ENCODE measurements at places on chromosomes 5 and 9. TPM values are rescaled to one million over a fixed set of nuclear protein-coding genes. Genes with fewer than 3 reads are reported as not detected.
A peak's percentile ranks its signal among the peaks of the same experiment; 100 is the strongest.

CDC25C gene
- total RNA-seq, result 13.3 TPM

DNA sequence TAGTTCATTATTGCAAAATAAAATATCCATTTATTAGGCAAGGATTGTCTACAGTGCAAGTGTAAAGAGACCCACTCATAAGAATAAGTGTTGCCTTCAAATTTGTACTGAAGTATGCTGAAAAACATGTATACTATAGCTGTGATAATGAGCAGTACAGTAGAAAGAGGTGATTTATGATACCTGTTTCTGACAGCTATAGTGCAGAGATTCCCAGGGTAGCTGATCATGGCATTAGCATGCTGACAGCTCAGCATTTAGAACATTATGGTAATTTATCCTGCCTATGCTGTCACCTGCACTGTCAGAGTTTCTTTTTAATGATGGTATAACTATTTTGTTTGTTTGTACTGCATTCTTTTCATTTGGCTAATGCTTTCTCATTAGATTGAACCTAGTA is 177.6 kb upstream of the TLX3 start:
- DNase-seq, result no peak

CAMK4 gene
- total RNA-seq, result 8.2 TPM

NUTM2F gene
- total RNA-seq, result not detected

SNCAIP gene
- 35.9 TPM for total RNA-seq

- no peak for DNase-seq
Observed at GRCh38 chr5:17847286-17847685, 213.0 kb downstream of the TAF11L14 start.

- peak; percentile 94 for DNase-seq
Observed at GRCh38 chr5:33272288-33272687, 168.5 kb upstream of the TARS1 start.

DNA sequence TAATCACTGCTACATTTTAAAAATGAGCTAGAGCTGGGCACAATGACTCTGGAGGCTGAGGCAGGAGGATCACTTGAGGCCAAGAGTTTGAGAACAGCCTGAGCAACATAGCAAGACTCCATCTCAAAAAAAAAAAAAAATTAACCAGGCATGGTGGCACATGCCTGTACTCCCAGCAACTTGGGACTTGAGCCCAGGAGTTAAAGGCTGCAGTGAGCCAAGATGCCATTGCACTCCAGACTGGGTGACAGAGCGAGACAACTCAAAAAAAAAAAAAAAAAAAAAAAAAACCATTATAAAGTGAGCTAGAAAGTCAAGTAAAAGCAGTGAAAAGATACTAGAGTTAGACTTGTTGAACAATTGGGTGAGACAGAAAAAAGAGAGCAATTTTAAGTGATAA is 28.2 kb downstream of the FEM1C start:
- DNase-seq, result no peak

LTC4S gene
- 0.95 TPM for total RNA-seq

- no peak for DNase-seq
Observed at GRCh38 chr9:89871871-89872331, 267.1 kb downstream of the GADD45G start.

GOLGA1 gene
- total RNA-seq, result 19.9 TPM

DNA sequence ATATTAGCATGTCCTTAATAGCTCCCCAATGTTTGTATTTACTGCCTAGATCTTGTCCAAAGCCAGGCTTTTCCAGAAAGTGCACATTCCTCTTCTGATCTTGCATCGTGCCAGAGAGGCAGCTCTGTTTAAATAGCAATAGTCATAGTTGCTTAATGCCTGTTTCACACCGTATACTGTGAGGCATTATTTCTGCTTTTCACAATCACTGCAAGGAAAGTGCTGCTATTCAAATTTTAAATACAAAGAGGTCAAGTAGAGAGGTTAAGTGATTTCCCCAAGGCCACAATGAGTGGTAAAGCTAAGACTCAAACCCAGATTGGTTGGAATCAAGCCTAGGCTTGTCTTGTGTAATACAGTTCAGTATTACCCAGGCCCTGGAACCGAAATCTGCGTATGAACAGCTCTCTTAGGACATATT is 153.6 kb downstream of the SNX18 start:
- DNase-seq, result no peak

DNA sequence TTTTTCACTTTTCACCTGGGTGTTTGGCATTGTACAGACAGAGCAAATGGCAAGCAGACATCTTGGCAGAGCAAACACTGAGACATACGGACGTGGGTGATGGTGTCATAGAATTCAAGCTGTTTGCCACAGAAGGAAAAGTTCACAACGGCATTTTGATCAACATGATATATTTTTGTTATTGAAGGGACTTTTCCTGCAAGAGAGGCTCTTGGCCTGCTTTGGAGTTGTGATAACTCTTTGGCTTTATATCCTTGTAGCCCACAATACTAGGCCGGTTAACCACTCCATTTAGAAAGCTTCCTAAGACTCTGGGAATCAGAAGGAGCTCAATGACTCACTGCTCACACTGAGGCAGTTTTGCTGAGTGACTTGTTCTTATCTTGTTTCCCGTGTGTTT is 1038.3 kb downstream of the TLE1 start:
- peak; percentile 8 for DNase-seq

- DNase-seq, result no peak
Observed at GRCh38 chr5:168408561-168409305, 77.5 kb upstream of the RARS1 start.

- peak; percentile 43 for DNase-seq
Observed at GRCh38 chr9:14170973-14171596, 142.9 kb downstream of the NFIB start.

DNA sequence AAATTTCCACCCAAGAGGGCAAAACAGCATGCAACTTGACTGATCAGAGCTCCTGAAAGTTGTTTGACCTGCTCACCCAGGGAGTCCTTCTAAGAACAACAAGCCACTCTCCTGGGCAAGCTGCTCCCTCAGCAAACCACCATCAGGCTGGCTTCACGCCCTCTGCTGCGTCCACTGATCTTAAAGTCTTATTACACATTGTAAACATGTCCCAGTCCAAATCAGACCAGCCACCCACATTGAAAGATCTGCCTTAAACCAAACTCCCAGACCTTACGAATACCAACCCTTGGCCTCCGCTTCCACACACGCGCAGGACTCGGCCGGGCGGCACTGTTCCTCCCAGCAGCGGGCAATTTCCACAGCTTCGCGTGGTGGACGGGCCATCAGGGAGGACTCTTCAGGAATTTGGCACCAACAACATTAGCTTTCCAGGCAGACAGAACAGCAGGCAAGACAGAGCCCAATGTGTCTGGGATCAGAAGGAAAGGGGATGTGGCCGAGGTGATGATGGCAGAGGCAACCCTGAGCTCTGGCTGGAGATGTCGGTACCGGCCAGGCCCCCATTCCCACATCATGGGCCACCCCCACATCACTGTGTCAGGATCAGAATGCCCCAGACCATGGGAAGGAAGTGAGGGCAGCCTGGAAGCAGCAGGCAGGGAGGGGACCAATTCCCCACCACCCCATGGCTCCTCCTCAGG is 56.8 kb downstream of the SEMA4D start:
- no peak for DNase-seq

DNA sequence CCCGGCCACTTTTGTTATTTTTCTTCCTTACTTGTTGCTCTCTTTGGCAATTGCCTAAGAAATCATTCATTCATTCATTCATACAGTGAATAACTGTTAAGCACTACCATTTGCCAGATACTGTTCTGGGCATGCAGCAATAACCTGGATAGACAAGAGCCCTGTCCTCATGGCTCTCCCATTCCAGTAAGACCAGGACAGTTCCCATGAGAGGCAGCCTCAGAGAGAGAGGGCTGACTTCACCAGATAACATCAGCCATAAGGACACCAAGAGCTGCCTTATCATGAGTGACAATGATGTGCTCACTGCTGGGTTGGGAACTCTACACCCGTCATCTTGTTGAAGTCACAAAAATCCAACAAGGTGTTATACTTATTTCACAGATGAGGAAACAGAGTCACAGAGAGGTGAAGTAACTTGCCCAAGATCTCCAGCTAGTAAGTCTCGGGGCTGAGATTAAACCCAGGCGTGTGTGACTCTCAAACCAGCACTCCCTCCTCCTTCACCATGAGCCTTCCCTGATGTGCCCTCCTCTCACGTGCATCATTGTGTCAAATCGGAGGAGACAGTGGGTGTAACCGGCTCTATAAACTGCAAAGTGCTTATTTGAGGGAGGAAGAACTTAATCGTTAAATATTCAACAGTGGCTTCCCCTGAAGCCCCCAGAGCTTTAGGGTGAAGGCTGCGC is 61.1 kb upstream of the TBC1D2 start:
- DNase-seq, result no peak

- DNase-seq, result no peak
Observed at GRCh38 chr9:98657897-98658296, 50.8 kb downstream of the GABBR2 start.

SLC6A18 gene
- not detected for total RNA-seq

- peak; percentile 33 for DNase-seq
Observed at GRCh38 chr5:107217721-107218130, 453.0 kb downstream of the EFNA5 start.

TAF11L5 gene
- total RNA-seq, result not detected

ADGRD2 gene
- not detected for total RNA-seq

DNA sequence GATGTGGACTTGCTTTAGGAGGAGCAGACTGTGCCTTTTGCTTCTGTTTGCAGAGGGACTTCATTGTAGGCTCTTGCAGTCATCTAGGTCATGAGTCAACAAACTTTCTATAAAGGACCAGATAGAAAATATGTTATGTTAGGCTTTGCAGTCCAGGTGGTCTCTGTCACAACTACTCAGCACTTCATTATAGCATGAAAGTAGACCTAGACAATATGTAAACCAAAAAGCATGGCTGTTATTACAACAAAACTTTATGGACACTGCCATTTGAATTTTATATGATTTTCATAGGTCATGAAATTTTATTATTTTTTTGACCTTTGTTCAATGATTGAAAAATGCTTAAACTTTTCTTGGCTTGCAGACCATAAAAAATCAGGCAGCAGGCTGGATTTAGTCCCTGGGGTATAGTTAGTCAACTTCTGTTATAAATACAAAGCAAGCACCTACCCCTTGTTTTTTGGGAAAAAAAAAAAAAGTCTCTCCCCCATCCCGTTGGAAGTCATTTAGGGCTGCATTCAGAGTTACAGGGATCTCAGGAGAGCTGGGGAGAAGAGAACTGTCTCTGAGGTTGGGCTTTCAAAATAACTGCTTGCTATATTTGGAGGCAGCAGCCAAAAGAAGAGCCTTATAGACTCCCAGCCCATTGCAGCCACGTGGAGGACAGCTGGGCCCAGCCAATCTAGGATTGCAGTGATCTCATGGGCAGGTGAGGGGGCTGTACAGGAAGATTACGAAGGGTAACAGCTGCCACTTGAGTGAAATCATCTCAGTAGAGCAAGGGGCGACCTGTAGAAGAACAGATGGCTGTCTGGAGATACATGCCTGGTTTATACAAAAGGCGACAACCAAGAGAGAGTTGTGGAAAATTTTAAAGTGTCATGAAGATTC is 136.6 kb upstream of the TNC start:
- no peak for DNase-seq

GRCh38 chr9:107847978-107848964 is 358.7 kb upstream of the KLF4 start:
- DNase-seq, result no peak

DNA sequence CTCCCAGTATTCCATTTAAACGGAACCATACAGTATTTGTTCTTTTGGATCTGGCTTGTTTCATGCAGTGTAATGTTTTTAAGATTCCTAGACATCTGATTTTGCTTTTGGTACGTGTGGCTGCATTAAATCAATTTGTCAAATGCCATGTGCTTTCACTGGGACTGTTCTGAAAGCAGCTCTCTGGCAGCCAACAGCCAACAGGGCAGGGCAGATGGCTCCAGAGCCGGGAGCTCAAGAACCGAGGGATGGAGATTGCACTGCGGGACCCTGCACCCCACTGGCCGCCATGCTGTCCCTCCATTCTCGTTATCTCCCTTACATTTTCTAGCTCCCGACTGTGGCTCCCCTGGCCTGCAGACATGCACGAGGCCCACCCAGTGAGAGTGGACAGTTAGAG is 33.4 kb upstream of the AIF1L start:
- no peak for DNase-seq

ADAMTS19 gene
- not detected for total RNA-seq

DNA sequence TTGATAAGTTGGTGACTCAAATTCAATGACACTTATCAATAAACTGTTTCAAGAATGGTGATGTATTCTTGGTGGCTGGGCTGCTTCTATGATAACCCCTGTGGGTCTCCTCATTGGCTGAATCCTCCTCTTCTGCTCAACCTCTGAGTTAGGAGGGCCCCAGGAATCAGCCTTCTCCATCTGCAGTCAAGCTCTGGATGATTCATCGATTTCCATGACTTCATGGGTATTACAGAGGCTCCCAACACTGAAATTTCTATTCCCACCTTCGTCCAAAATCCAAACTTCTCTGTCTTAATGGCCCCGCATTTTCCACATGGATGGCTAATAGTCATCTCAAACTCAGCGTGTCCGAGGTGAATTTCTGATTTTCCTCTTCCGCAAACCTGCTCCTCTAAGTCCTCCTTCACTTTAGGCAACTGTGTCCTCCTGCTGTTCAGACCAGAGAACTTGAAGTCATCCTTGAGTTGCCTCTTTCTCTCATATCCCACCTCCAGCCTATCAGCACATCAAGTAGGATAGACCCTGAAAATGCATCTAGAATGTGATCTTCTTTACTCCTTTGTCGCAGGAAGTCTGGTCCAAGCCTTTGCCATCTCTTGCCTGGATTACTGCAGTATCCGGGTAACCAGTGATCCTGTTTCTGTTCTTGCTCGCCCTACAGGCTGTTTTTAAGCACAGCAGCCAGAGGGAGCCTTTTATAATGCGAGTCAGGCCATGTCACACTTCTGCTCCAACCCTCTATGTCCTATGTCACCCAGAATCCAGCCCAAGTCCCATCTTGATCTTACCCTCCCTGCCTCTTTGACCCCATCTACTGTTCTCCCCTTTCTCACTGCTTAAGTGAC is 41.4 kb upstream of the IL7R start:
- peak; percentile 59 for DNase-seq

DNA sequence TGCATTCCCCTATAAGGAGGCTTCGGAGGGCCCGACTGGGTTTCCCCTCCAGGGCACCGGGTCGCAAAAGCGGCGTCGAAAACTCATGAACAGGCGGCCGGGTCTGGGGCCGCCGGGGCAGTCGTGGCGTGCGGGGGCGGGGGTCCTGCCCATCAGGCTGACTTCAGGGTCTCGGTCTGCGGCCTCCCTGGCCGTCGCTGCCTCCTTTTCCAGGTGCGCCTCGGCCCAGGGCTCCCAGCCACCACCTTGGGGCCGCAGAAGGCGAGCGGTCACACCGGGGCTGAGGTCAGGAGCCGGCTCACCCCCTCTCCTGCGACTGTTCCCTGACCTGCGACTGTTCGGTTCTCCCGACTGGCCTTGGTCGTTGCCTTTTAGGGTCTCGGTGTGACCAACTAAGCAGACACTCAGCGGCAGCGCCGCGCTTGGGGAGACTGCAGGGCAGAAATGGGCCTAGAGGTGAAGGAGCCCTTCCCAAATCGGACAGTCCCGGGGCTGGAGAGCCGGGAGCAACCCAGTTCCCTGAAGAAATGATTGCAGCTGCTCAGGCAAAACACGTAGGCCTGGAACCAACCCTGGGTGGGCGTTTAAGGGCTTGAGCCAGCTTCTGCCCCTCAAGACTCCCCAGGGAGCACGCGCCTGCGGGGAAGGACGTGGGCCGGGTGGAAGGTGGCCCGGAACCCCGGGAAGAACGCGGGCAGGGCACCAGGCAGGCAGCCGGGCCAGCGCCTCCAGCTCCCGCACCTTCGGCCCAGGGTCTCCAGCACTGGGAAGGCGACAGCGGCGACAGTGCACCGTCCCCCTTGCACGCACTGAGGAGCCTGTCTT is 11.2 kb downstream of the IRX2 start:
- DNase-seq, result no peak
